ENCODE measurements at places on chromosomes 11 and 22. TPM values are rescaled to one million over a fixed set of nuclear protein-coding genes. Genes with fewer than 3 reads are reported as not detected.

The FAM83F gene
- total RNA-seq: under 0.01 TPM

The INPP5J gene
- total RNA-seq: 0.46 TPM

The HBG2 gene
- total RNA-seq: not detected

The C22orf42 gene
- not detected for total RNA-seq

The XKR3 gene
- total RNA-seq: not detected

The NOX4 gene
- 0.85 TPM for total RNA-seq

The SLC25A18 gene
- not detected for total RNA-seq

The BTBD18 gene
- not detected for total RNA-seq

The PTPRJ gene
- 12.9 TPM for total RNA-seq

The SBF2 gene
- total RNA-seq: 74.3 TPM

The OR4D5 gene
- total RNA-seq: not detected
